Neural progenitor cell (in vitro differentiated cells): ENCODE measurements at places on chromosomes 2 and 18.

DNA sequence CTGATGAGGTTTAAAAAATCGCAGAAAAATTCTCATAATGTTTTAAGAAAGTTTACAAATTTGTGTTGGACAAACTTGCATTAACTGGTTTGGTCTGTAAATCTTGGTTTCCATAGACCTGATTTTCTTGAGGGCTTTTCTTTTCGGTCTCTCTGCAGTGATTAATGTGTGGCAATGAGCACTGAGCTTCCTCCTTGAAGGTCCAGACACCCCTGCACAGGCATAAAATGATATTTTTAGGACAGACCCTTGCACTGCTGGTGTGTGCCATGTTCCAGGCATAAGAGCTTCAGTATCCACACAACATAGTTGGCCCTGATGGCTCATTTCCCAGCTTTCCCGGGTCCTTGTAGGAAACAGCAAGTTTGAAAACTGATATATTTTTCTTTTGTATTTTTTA is 33.7 kb downstream of the MRPL33 start:
- no peak for DNase-seq

DNA sequence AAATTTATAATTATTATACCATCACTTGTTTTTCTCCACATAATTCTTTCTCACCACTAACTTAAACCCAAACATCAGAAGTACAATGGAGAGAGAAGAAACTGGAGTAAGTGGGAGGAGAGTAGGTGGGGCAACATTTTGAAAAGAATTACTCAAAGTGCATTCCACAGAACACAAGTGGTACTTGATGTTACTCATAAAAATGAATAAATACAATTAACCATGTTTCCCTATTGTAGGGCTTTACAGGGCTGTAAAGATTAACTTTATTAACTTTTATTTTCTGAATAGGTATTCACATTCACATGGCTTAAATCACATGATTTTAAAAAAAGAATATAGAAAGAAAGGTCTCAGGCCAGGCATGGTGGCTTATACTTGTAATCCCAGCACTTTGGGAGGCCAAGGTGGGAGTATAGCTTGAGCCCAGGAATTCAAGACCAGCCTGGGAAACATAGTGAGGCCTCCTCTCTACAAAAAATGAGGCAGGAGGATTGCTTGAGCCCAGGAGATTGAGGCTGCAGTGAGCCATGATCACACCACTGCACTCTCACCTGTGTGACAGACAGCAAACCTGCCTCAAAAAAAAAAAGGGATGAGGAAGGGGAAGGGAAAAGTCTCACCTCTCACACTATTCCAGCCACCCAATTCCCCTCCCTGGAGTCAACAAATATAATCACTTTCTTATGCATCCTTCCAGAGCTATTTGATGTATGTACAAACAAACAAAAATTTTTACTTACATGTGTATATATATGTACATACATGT is 47.1 kb downstream of the KCNG3 start:
- DNase-seq = no peak

GRCh38 chr18:75307530-75307929 is 96.9 kb downstream of the TSHZ1 start:
- DNase-seq = no peak

DNA sequence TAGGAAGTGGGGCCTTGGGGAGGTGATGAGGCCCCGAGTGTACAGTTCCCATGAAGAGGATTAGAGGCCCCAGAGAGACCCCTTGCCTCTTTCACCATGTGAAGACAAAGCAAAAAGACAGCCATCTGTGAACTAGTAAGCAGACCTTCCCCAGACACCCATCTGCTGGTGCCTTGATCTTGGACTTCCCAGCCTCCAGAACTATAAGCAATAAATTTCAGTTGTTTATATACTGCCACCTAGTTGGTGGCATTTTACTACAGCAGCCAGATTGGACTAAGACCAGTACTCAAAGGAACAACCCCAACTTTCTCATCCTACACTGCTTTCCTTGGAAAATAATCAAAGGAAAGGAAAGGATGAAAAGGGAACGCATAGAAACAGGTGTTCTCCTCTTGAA is 27.9 kb upstream of the CREG2 start:
- no peak for DNase-seq

DNA sequence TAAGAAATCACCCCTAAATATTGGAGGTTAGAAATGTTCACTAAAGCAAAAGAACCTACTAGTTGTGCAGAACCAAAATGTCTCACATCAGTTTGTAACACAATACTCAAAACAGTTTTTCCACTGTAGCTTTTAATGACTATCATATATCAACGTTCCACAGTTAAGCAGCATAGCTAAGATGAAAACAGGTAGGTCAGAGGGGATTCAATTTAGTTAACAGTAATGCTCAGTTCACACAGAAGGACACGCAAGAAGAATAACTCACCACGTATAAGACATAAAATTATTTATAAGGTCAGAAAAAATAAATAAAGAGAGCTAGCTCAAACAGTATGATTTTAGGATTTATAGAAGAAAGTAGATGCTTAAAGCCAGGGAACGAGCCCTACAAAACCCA is 118.9 kb upstream of the CCDC150 start:
- no peak for DNase-seq

- DNase-seq = no peak
Observed at GRCh38 chr18:78607221-78607620, 372.4 kb upstream of the SALL3 start.

DNA sequence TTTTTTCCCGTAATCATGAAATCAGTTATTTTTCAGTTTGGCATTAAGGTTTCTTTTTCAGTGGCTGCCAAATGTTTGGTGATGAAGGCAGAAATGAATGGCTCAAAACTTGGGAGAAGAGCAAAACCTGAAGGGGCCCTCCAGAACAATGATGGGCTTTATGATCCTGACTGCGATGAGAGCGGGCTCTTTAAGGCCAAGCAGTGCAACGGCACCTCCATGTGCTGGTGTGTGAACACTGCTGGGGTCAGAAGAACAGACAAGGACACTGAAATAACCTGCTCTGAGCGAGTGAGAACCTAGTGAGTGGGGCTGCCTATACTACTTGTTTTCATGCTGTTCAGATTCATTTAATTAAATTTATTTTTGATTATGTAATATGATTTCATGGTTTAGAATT is 29.2 kb upstream of the MSH2 start:
- peak; percentile 41 for DNase-seq

- DNase-seq = no peak
Observed at GRCh38 chr18:45156946-45157345, 458.3 kb upstream of the SLC14A2 start.

DNA sequence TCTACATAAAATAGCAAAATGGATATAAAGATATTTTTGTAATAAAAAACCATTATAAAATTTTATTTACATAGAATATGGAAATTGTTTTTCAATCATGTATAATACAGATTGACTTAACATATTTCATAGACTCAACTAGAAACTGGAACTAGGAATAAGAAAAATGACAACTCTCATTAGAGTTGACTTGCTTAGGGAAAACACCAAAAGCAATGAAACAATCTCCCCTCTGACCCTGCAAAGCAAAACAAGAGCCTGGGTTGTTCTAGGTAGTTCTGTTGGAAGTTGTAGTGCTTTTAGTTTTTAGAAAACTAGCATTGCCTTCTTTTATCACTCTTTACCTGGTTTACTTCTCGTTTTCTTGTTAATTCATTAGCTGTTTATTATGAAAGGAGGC is 32.2 kb upstream of the MTIF2 start:
- no peak for DNase-seq

DNA sequence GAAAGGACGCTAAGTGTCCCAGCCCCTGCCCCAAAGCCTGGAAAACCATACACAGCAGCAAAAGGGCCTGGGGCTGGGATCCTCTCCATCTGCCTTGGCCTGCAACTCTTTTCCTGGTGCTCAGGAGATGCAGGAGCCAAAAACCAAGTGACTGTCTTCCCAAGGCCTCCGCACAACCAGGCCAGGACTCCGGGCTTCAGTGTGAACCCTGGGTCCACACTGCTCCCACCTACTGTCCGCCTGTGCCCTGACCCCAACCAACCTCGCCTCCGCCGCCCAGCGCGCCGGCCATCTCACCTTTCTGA is 1.1 kb downstream of the FEV start:
- DNase-seq = no peak

DNA sequence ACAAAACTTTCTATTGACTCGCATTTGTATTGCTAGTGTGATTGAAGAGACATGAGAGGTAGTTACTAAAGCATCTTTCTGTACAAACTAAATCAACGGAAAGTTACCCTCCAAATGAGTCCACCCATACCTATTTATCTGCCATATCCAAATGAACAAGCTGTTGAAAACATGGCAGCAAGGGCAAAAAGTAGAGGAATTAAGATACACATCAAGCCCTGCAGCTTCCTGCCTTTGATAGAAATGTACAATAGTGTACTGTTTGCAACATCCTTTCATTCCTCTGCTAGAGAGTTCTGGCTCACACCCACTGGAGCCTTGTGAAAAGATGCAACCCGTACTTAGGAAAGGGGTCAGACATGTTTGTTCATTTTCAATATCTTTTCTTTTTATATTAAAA is 122.5 kb downstream of the ERBB4 start:
- no peak for DNase-seq

DNA sequence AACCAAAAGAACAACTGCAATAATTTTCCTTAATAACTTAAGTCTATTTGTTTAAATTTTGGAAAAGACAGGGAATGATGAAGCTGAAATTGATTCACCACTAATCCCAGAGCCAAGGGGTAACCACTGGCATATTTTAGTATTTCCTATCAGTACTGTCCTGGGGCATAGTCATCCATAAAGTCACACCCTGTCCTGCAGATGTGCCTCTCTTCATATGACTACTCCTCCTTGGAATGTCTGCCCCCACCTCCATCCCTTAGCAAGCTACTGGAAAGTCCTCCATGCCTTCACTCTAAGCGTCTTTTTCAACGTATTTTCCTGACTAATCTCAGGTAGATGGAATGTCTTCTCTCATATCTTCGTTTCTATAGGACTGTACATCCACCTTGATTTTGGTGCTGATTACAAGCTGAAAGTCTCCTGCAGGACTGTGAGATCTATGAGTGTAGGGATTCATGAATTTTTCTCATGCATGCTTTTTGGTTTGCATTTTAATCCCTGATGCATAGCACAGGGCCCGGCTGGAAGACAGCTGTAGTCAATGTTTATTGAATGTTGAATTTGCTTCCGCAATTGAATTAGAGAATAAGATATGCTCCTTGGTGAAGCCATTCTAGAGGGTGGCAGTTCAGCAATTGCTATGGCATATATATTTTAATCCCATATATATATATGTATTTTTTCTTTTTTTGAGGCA is 85.6 kb downstream of the MOGAT1 start:
- DNase-seq = no peak

- no peak for DNase-seq
Observed at GRCh38 chr2:16008856-16009255, 68.5 kb downstream of the MYCN start.
